ENCODE measurements at places on chromosomes 5 and 9.
A peak's percentile ranks its signal among the peaks of the same experiment; 100 is the strongest.

GRCh38 chr5:100901821-100902341 is 1.2 kb downstream of the ST8SIA4 start:
- no peak for DNase-seq

DNA sequence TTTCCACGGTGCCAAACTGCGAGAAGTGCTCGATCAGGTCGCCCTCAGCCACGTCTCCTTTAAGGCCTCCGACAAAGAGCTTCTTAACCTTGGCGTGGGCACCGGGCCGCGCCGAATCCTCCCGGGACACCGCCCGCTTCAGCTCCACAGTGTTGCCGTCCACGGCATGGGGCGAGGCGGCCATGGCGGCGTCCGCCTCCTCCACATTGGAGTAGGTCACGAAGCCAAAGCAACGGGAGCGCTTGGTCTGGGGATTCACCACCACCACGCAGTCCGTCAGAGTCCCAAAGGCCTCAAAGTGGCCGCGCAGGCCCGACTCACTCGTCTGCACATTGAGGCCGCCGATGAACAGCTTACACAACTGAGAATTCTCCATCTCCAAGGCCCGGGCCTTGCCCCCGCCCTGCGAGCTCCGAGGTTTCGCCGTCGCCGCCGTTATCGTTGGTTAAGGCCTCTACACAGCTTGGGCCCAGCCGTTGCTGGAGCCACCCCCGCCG is 424 bp downstream of the HNRNPA0 start:
- DNase-seq: peak; percentile 29

GRCh38 chr5:171965745-171966144 is 40.7 kb downstream of the FBXW11 start:
- DNase-seq: no peak

GRCh38 chr5:122297587-122298298 is 14.3 kb upstream of the SNCAIP start:
- no peak for DNase-seq

DNA sequence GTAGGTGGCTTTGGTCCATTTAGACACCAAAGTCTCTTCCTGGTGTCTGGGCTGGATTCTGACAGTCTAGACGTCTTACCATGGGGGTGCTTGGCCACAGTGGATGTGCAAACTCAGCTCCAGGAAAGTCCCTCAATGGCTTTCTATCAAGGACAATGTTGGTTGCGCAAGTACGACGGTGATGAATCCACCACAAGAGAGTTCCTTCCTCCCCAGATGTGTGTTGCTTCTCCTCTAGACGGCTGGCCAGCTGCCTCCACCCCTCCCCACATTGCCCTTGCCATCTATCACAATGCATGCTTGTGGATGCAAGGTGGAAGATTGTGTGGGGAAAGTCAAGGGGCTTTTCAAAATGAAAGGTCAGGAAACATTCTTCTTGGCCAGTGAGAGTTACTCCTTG is 89.7 kb upstream of the IRX2 start:
- DNase-seq: no peak

- no peak for DNase-seq
These were observed 124.4 kb downstream of the RFK start for GRCh38 chr9:76269789-76270188.

- no peak for DNase-seq
These were observed 26.0 kb upstream of the C9orf72 start for GRCh38 chr9:27599102-27599869.

GRCh38 chr5:110852053-110852452 is 113.2 kb downstream of the SLC25A46 start:
- DNase-seq: no peak

DNA sequence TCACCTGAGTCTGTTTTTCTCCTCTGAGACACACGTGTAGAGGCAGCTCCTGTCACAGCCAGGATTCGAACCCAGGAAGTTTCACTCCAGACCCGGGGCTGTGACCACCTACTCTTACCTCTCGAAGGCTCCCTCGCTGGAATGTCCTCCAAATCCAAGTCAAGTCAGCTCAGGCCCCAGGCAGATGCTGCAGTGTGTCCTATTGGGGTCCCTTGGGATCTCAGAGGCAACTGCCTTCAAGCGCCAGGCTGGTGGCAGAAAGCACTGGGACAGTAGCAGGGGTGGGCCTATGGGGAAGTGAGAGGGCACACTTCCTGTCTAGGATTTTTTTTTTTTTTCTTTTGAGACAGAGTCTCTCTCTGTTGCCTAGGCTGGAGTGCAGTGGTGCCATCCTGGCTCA is 762 bp upstream of the ST6GALNAC4 start:
- DNase-seq: no peak

GRCh38 chr5:113256671-113257452 is 177.9 kb downstream of the TSSK1B start:
- DNase-seq: no peak

DNA sequence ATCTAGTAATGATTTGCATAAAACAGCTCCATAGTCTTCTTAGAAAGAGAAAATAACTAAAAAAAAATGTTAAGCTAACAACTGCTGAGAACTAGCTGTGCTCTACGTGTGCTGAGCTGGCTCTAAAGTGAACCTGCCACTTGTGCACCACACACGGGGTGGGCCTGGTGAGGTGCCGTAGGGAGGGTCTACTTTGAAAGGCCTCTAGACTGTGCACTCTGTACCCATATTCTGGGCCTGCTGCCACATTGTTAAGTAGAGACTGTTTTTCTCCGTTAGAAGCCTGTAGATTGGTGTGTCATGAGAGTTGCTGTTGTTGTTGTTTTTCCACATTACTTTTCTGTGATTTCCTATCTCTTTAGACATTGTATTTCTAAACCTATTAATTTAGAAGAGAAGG is 93.9 kb downstream of the CD180 start:
- no peak for DNase-seq

GRCh38 chr5:115463983-115464382 is 80.6 kb downstream of the FEM1C start:
- DNase-seq: no peak

DNA sequence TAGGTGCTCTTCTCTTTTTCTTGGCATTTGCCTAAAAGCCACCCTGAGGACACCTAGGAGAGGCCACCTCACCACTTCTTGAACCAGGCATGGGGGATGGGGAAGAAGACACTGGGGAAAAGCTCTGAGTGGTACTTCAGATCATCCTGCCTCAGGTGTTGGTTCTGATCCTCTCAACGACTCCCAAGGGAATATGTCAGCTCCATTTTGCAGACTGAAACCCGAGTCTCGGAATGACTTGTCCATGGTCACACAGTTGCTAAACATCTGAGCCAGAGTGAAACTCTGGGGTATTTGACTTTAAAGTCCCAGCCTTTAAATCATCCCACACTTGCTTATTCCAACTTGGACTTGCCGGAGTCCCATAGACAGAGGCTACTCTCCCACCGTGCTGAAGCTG is 120.6 kb upstream of the GABRP start:
- DNase-seq: no peak

DNA sequence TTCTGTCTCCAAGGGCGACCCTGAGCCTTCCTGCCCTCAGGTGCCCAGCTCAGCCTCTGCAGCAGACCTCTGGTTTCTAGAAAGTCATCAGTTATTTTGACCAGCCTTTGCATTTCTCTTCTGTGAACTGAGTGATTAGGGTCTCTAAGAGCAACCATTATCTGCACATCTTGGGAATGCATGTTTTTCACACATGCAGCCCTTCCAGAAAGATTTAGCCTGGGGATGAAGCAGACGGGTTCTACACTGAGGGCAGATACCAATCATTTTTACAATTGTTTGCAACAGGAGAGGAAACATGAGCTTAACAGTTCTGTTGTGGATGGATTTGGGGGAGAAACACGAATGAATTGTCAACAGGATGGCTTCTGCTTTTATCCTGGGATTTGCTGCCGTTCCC is 90.1 kb upstream of the PITX1 start:
- DNase-seq: no peak

- no peak for DNase-seq
These were observed 32.2 kb downstream of the ANKS6 start for GRCh38 chr9:98763986-98764745.

- no peak for DNase-seq
These were observed 273.4 kb downstream of the DENND1A start for GRCh38 chr9:123656565-123656964.

DNA sequence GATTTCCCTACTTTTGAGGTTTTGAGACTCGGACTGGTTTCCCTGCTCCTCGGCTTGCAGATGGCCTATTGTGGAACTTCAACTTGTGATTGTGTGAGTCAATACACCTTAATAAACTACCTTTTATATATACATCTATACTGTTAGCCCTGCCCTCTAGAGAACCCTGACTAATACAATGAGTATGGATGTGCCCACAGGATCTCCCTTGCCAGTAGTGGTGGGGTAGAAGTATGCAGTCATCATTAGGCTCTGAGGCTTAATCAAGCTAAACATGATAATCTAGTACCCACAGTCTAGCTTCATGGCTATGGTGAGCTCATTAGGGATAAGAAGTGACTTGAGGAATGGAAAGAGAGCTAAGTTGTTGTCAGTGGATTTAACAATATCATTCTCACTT is 412.8 kb upstream of the PTGER4 start:
- DNase-seq: no peak

- no peak for DNase-seq
These were observed 480.0 kb downstream of the CCDC171 start for GRCh38 chr9:16032799-16033198.

DNA sequence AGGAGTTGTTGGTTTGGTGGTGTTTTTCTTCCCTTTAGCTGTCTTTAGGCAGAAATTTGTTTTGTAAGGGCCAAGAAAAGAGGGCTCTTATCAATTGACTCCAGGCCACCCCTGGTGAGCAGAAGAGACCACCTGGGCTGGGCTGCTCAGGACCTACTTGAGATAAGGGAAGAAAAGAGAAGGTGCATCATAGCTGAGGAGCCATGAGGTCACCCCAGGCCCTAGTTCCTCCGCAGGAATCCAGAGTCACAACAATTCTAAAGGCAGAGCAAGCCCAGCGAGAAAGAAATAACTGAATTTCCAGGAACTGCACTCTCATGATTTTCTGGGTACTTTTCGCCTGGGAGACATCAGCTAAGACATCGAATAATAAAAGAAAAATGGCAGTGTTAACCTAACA is 34.9 kb downstream of the RFK start:
- no peak for DNase-seq

DNA sequence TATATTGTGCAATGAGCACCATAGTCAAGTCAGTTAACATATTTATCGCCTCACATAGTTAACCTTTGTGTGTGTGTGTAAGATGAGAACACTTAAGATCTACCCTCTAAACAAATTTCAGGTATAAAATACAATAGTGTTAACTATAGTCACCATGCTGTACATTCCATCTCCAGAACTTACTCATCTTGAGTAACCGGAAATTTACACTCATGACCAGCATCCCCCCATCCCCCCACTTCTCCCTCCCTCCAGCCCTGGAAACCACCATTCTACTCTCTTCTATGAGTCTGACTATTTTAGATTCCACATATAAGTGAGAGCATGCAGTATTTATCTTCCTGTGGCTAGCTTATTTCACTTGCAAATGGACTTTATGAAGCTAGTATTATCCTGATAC is 40.3 kb downstream of the ZNF354A start:
- no peak for DNase-seq

DNA sequence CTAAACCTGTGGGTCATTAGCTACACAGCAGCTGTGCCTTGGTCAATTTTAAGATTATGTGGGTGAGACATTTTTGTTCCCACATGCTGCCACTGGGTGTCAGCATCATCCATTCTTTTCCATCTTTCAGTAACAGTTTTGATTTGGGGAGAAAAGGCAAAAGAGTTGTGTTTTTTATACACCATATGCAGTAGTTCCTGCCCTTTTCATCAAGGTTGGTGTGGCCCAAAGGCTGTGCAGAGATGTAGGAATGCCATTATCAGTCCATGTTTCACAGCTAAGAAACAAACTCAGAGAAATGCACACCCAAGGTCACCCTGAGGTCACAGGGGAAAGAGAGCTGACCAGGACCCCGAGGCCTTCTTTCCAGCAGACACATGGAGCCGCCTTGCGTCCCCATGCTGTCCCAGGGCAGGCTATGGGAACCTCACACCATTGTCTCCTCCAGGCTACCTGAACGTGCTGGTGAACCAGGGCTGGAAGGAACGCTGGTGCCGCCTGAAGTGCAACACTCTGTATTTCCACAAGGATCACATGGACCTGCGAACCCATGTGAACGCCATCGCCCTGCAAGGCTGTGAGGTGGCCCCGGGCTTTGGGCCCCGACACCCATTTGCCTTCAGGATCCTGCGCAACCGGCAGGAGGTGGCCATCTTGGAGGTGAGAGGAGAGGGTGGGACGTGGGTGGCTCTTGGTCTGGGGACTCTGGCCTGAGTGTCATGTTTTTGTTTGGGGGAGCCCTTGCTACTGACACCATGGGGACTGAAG is 27.8 kb upstream of the GRPEL2 start:
- peak; percentile 74 for DNase-seq

- peak; percentile 57 for DNase-seq
These were observed at the start of gene F2RL2 for GRCh38 chr5:76622973-76623596. Gene F2RL2, minus strand, starts transcription at chr5:76623403. Its CDS starts 173 bp downstream, at chr5:76623230.

All from hepatic stellate cell (primary cell).